ENCODE measurements at places on chromosomes 12 and 14.
A peak's percentile ranks its signal among the peaks of the same experiment; 100 is the strongest.

- DNase-seq = no peak
Measured at GRCh38 chr12:48092611-48093010, 13.3 kb downstream of the SENP1 start.

- DNase-seq = peak; percentile 60
Measured at GRCh38 chr14:100106250-100107112, 41.3 kb downstream of the EVL start.

DNA sequence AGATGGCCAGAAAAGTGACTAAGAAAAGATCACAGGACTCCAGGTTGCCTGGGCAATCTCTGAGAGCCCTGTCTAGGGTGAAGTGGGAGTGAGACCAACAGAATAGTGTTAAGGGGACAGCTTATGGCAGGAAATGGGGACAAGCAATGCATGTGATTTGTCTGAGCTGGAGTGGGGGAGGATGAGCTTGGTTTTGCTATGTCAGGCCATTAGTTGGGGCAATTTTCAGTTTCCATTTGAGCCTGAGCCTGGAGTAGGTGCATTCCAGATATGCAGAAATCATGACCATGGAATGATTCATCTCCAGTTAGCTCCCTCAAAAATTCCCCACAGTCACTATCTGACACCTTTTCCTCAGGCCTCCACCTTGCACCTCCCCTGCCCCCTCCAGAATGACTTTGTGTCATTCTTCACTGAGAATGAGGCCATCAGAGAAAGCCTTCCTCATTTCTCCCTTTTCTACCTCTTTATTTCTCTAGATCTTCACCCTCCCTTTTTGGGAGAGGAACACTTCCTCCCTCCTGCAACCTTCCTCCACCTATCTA is 150.9 kb upstream of the PLEKHG7 start:
- DNase-seq = peak; percentile 68

- peak; percentile 5 for DNase-seq
Measured at GRCh38 chr12:138898-139534, 72.4 kb downstream of the IQSEC3 start.

GRCh38 chr14:67480011-67480410 is 8.5 kb downstream of the TMEM229B start:
- DNase-seq = no peak

GRCh38 chr14:54497224-54497623 is 8.4 kb upstream of the GMFB start:
- no peak for DNase-seq

- DNase-seq = no peak
Measured at GRCh38 chr14:93163564-93163963, 21.1 kb downstream of the MOAP1 start.

DNA sequence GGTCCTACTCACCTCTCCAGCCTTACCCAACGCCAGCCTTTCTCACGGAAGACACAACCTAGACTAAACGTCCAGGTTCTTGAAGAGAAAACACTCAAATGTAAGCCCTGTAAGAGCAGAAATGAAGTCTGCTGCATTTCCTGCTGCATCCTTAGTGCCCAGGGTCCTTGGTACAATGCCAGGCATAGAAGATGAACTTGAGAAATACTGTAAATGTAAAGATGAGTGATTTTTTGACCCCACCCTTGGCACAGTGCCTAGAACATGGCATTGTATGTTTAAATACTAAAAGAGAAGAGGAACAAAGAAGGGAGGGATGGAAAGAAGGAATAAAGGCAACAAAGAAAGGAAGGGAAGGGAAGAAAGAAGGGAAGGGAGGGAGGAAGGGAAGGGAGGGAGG is 514.6 kb downstream of the MED13L start:
- DNase-seq = no peak

DNA sequence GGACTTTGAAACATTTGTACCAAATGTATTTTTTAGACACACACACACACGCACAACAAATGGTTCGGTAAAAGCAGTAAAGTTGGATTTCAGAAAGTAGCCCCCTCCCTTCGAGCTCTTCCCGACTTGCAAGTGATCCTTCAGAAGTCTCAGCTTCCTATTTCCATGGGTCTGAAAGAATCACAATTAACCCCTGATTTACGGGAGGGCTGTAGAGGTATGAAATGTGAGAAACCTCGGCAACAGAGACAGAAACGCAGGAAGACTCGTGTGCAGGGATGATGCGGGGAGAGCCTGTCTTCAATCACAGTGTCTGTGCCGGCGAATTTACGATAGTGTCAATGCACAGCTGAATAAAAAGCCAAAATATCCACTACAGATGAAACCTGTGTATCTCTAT is 60.7 kb upstream of the VRK1 start:
- DNase-seq = no peak

- no peak for DNase-seq
Measured at GRCh38 chr12:49200919-49201594, 12.2 kb upstream of the TUBA1A start.

DNA sequence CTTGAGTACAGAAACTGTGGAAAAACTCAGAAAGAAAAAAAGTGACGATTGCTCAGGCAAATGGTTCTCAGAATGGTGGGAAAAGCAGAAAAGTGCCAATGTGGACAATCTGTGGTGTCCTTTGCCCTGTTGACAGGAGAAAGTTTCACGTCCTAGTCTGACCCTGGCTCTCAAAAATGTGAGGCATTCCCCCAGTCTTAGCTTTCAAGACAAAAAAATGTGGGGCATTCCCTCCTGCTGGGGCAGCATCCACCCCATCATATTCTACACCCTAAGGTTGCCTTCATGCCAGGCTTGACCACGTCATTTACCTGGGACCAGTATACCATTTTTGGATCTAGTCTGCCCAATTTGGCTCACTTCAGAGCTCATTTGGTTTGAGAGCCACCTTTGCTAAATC is 20.7 kb upstream of the ANAPC7 start:
- no peak for DNase-seq

GRCh38 chr14:99320105-99320572 is 48.1 kb upstream of the BCL11B start:
- DNase-seq = peak; percentile 76

GRCh38 chr12:92436856-92437255 is 265.9 kb upstream of the PLEKHG7 start:
- no peak for DNase-seq

GRCh38 chr14:20742132-20742531 is 3.6 kb upstream of the EDDM3A start:
- no peak for DNase-seq

GRCh38 chr14:67485501-67486095 is 2.9 kb downstream of the TMEM229B start:
- no peak for DNase-seq

DNA sequence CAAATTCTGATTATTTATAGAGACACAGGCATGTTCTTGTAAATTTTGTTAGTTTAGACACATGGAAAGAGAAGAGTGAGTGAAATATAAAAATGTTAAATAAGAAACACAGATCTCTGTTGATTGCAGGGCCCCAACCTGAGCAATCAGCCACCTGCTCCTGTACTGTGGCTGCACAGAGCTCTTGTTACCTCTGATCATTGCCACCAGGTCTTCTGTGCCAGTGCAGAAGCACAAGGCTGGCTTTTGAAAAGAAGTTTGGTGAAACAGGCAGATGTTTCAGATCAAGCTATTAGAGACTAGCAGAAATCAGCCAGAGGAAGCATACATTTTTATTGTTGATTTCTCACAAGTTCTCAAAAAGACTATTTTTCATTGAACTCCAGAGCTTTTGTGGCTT is 434.1 kb upstream of the OR4E1 start:
- no peak for DNase-seq

DNA sequence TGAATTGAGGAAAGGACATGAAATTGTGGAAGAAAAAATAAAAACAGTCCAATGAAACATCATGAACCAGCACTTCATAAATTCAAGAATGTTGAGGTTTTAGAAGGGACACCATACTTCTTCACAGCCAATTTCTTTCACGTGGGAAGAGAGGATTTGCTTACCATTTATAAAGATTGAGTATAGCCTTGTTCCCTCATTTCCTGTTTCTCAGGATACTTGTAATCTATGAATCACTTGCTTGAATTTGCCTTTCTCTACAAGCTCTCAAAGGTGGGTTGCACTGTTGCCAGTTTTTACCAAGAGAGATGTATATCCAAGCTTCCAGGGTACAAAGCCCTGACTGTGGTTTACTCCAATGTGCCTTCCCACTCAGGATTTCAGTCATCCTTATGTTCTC is 116.1 kb downstream of the DUSP6 start:
- no peak for DNase-seq

DNA sequence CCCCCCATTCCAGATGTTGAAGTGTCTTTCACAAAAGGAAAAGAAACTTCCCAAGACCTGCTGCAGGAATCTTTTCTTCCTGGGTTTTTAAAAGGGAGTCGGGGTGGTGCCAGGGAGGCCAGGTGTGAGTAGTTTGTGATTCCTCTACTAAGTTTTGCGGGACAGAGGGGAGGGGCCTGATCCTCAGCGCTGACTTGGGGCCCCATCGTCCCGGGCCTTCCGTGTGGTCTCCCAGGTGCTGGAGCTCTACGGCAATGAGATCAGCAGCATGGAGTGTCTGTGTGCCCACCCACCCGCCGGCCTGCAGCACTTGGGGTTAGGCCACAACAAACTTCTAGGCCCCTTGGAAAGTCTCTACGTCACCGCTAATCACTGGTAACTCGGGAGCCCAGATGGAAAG is 4.5 kb downstream of the LRRC43 start:
- DNase-seq = no peak

DNA sequence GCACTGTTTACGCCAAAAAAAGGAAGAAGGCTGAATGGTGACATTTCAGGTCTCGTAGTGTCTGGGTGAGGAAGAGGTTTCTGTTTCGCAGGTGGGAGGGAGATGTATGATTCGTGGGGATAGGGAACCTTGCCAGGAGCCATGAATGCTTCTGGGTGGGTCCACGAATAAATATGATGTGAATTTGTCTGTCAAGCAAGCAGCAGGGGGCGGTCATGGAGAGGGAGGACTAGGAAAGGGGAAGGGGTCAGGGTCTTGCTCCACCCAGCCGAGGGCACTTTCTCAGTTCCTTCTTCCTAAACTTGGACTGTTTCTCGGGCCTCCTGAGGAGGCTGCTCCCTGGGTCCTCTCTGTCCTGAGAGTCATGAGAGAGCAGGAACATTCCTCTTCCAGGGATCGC is 72.5 kb downstream of the LGMN start:
- no peak for DNase-seq

DNA sequence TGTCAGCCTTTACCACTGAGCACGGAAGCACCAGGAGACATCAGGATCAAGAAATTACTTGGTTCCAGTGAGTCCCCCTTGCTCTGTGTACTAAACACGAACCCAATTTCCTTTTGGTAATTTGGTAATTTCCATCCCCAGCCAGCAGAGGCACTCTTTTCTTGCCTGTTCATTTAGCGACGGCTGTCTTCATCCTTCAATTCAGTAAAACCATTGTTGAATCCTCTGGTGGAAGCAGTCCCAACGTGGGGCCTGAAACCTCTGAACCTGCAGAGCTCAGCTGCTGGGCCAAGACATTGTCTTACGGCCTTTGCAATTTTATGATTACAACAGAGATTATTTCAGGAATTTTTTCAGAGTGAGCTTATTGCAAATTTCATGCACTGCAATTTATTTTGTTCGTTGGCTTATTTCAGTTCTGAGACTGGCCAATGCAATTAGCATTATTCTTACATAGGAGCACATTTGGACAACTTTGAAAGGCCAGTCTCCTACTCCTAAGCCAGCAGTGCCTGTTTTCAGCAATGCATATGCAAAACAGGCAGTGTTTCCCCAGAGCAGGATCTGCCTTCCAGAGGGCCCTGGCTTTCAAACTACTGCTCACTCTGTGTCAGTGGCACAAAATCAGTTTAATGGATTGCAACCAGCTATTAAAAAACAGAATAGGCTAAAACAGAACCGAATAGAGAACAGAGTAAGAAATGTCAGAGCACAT is 372.9 kb upstream of the TMEM132C start:
- no peak for DNase-seq

- no peak for DNase-seq
Measured at GRCh38 chr14:96852823-96853422, 55.7 kb downstream of the VRK1 start.

DNA sequence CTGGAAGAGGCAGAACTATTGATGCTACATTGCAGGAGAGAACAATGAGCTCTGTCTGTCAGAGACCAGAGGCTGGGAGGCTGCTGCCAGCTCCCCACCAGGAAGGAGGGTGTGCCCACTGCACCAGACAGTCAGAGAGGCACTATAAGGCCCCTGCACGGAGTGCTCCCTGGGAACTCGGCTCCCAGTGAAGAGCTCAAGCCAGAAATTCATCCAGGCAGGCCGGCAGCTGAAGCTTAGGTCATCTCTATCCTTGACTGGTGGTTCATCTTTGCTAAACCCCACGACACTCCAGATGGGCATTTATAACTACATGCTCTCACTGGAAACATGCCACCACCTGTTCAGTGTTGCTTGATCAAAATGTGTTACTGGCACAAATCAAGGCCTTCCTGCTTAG is 65.1 kb upstream of the GPATCH2L start:
- no peak for DNase-seq

DNA sequence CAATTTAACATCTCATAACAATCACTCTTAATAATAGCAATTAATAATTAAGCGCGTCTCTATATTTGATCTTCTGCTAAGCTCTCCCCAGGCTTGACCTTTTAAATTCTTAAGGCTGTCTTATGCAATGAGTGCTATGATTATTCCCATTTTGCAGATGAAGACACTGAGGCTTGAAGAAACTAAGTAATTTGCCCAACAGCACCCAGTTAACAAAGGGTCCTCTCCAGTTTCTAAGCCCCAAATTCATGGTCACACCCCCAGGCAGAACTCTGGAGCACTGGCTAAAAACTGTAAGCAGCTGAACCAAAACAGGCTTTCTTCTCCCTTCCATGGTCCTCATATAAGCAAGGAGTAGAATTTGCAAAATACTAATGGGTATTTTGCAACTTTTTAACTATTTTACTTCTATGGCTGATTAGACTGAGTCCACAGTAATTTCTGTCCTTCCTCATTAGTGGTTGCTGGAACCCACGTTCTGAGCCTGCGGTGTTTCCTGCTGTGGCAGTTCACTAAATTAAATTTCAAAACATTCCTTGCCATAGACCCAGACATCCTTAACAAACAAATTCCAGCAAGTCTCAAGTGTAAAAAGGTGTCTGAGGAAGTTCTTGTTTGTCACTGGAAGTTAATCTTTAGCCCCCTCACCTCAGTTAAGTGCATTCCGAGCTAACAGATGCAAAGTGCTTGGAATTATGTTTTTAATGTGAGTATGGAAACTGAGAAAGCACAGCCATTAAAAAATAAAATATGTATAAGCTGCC is 76.5 kb downstream of the TMEM132D start:
- no peak for DNase-seq

DNA sequence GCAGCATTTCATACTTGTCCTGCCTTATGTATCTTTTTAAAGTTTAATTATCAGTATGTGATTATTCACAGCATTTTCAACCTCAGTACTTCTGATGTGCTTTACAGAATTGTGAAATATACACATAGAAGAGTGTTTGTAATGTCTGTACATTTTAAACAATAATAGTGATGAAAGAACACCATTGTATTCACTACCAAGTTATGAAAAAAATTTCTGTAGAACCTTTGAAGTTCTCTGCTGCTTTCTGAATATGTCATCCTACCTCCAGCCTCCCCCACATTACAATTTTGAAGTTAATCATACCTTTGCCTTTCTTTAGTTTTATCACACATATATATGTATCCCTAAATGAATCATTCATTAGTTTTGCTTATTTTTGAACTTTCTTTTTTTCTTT is 24.8 kb downstream of the FRMD6 start:
- DNase-seq = no peak

- DNase-seq = no peak
Measured at GRCh38 chr14:64605926-64606685, 56.3 kb downstream of the PPP1R36 start.
